AG04449 (cell line): ENCODE measurements at places on chromosomes 1 and 21.
A peak's percentile ranks its signal among the peaks of the same experiment; 100 is the strongest.

GRCh38 chr1:214524824-214525223 is 26.6 kb downstream of the PTPN14 start:
- DNase-seq = no peak

GRCh38 chr1:89941110-89941766 is 53.7 kb upstream of the ZNF326 start:
- no peak for DNase-seq

DNA sequence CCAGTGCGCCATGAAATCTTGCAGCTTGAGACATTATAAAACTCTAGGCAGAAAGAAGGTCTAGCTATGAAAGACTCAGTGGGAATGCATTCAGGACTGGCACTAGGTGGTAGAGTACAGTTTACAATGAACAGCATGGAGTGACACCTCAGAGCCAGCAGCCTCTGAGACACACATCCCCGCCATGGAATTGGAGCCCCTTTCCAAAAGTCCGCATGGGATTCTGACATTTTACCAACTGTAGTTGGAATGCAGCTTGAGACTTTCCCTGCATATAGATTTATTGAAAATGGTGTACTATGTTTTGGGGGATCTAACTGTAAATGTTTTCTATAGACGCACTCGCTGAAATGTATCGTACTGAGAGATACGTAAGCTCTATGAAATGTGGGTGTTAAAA is 116.3 kb downstream of the ZSCAN20 start:
- no peak for DNase-seq

GRCh38 chr1:43569175-43569574 is 38.5 kb downstream of the PTPRF start:
- no peak for DNase-seq

GRCh38 chr1:203776636-203777035 is 11.7 kb downstream of the LAX1 start:
- DNase-seq = no peak

GRCh38 chr1:46616277-46617107 is at the start of gene MOB3C:
TSS of gene MOB3C (minus strand) at chr1:46616811. CDS start at chr1:46613321, 3,490 bp downstream.
- DNase-seq = peak; percentile 28

DNA sequence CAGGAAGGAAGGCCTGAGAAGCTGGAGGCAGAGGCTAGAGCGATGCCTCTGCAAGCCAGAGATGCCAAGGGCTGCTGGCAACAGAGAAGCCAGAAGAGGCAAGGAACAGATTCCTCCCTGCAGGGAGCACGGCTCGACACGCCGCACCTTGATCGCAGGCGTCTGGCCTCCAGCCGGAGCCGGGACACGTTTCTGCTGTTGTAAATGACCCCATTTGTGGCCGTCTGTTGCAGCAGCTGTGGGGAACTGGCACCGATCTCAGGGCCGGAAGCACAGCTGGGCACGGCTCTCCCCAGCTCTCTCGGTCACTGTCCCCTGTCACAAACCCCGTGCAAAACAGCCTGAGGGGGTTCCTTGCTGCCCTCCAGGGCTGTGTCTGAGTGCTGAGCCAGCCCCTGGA is 59.6 kb downstream of the SIK1 start:
- DNase-seq = no peak

DNA sequence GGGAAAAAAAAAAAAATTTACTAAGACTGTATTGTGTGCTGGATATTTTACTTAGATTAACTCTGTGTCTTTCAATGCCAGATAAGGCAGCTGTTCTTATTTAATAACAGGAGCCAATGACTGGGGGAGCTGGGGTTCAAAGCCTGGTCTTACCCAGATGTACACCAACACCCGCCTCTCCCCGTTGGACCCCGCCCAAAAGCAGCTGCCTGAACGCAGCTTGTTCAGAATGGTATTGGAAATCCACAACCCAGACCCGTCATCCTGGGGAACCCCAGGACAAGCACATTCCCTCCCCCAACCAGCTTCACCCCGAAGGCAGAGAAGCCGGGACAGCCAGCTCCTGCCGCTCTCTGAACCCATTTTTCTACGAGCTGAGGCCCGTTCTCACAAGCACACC is 113.6 kb upstream of the TMPRSS2 start:
- no peak for DNase-seq

- no peak for DNase-seq
Measured at GRCh38 chr1:5685446-5686040, 306.7 kb downstream of the NPHP4 start.

- DNase-seq = no peak
Measured at GRCh38 chr21:28669321-28669720, 323.4 kb downstream of the LTN1 start.

GRCh38 chr21:44801468-44802395 is at the start of gene UBE2G2:
TSS of gene UBE2G2 (minus strand) at chr21:44801820. CDS start at chr21:44801748, 72 bp downstream.
- DNase-seq = no peak

- peak; percentile 73 for DNase-seq
Measured at GRCh38 chr1:10975567-10976326, 36.7 kb upstream of the TARDBP start.

DNA sequence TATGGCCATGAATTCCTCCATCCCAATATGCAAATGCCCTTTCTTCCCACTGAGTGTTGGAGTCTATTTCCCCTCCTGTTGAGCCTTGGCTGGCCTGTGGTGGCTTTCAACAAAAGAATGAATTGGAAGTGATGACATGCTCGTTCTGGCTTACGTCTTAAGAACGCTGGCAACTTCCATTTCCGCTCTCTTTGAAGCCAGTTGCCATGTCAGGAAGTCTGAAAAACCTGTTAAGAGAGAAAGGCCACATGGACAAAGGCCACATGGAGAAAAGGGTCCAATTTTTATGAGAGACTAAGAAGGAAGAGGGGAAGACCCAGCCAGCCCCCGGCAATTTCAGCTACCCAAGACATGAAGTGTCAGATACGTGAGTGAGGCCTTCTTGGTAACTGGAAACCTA is 45.6 kb upstream of the GADD45A start:
- no peak for DNase-seq

- DNase-seq = no peak
Measured at GRCh38 chr1:184188037-184188436, 136.5 kb downstream of the TSEN15 start.

DNA sequence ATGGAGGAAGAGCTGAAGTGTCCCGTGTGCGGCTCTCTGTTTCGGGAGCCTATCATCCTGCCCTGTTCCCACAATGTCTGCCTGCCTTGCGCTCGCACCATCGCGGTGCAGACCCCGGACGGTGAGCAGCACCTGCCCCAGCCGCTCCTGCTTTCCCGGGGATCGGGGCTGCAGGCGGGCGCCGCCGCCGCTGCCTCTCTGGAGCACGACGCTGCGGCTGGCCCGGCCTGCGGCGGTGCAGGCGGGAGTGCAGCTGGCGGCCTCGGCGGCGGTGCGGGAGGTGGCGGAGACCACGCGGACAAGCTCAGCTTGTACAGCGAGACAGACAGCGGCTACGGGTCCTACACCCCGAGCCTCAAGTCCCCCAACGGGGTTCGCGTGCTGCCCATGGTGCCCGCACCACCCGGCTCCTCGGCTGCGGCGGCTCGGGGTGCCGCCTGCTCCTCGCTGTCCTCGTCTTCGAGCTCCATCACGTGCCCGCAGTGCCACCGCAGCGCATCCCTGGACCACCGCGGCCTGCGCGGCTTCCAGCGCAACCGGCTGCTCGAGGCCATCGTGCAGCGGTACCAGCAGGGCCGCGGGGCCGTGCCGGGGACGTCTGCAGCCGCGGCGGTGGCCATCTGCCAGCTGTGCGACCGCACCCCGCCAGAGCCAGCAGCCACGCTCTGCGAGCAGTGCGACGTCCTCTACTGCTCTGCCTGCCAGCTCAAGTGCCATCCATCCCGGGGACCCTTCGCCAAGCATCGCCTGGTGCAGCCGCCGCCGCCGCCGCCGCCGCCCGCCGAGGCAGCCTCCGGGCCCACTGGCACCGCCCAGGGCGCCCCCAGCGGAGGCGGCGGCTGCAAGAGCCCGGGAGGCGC is 1.3 kb downstream of the TRIM67 start:
- no peak for DNase-seq

GRCh38 chr1:90831910-90832309 is 114.8 kb upstream of the BARHL2 start:
- DNase-seq = no peak

- DNase-seq = no peak
Measured at GRCh38 chr1:19811206-19811851, 3.8 kb downstream of the RNF186 start.

GRCh38 chr1:165539306-165539705 is 4.5 kb upstream of the LRRC52 start:
- DNase-seq = no peak

DNA sequence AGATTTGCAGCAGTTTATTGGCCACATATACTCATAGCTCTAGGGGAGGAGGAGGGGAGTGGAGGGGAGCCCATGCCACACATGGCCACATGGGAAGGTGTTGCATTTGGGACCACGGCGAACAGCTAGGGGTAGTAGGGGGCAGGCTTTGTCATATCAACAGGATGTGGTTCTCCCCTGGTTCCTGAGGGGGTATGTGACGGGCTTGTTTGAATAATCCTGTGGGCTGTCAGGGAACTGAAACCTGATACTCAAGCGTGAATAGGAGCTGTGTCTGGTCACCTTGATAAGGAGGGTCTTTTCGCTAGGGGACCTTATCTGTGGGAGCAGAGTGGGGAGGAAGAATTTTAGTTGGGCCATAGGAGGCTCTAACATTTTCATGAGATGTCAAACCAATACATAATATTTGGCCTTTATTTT is 264.7 kb downstream of the CTH start:
- no peak for DNase-seq

- no peak for DNase-seq
Measured at GRCh38 chr1:14871218-14871970, 272.9 kb downstream of the KAZN start.

DNA sequence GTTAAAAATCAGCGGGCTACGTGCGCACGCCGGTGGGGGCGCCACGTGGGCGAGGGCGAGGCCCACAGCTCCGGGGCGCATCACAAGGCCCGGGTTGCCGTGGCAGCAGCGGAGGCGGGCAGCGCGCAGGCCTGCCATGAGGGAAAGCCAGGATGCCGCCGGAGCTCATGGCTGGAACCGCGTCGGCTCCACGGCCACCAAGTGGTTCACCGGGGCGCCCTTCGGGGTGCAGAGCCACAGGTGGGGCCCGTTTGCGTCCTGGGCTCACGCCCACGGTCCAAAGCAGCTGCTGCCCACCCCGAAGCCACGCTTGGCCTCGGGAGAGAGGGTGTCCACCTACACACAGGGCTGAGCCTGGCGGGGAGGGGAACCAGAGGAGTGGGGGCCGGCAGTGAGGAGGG is 4.9 kb upstream of the TTC22 start:
- DNase-seq = no peak

- DNase-seq = peak; percentile 37
Measured at GRCh38 chr1:15406614-15407559, 2.8 kb upstream of the EFHD2 start.

- peak; percentile 80 for DNase-seq
Measured at GRCh38 chr21:27734146-27734545, 767.3 kb upstream of the ADAMTS5 start.

DNA sequence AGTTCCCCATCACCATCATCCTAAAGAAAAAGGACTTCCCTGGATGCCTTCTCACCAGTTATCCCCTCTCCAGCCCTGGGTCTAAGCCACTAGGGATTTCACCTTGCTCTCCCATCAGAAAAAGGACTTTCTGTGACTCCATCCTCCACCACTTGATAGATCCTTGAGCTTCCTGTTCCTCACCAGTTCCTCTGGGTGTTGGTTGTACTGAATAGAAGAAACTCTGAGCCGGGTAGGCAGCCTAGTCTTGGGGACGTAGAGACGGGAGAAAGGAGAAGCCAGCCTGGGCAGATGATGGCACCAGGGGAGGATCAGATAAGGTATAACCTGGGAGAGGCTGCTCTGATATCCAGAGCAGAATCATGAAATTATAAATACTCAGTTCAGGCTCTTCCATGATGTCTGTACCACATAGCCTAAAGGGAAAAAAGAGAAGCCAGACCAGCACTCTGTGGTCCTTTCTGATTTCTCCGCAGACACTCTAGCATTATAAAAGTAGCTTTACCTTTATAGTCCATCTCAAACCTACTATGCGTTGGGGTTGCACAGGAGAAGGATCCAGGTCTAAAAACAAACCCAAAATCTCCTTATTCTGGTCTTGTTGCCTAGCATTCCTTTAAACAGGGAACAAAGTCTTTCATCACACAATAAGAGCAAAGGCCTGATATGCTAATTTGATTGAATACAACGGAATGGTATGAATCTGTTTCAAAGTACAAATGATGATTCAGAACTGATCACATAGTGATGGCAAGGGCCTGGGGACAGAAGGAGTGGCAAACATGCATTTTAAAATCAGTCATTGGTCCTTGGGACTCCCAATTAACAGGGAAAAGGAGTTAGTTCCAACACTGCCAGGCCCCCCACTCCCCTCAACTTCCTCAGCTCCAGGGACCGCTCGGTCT is 1.2 kb upstream of the CD34 start:
- DNase-seq = no peak

GRCh38 chr1:84785271-84786036 is 95.2 kb upstream of the SSX2IP start:
- no peak for DNase-seq

- no peak for DNase-seq
Measured at GRCh38 chr1:55986003-55986402, 593.4 kb downstream of the PLPP3 start.

GRCh38 chr1:199510314-199510713 is 517.2 kb upstream of the NR5A2 start:
- DNase-seq = no peak

DNA sequence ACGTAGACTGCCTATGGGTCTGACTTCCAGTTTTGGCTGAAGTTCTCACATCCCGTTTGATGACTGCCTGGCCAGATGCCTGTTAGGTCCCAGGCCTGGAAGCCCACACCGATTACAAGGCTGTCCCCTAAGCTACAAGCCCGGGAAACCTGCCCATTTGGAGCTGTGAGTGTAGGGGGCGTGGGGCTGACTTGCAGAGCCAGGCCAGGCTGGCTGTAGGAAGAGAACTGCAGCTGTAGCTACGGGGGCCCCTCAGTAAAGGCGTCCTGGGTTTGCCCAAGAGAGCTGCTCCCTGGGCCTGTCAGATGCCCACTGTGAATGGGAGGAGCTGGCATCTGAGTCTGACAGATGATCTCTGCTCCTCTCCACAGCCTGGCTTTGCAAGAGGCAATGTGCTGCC is 199.7 kb downstream of the CAMTA1 start:
- DNase-seq = no peak
